ENCODE measurements at places on chromosomes 4 and X.

GRCh38 chr4:149555146-149555545, 260.5 kb downstream of the IQCM start:
- no peak for DNase-seq

DNA sequence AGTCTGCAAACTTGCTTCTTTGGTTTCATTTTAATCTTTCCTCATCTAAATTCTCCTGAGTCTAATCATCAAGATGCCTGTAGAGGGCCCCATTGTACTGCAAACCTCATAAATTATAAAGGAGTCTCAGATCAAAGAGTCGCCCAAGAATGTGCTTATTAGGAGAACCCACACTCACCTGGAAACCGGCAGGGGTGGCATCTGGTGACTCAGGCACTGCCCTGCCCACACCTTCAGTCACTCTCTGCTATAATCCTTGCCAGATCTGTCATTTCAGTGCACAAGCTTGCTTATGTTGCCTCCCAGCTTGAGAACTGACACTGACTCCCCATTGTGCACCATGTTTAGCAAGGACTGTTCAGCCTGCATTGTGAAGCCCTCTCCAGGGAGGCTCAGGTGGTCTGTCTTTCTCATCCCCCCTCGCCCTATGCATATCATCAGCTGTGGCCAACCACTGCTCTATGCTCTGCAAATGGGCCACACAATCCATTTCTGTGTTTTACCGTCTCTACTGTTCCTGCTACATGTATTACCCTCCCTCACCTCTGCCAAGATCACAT, 12.4 kb downstream of the EPGN start:
- DNase-seq = no peak

- DNase-seq = no peak
Measured at GRCh38 chr4:7371210-7371941, 63.4 kb downstream of the PSAPL1 start.

DNA sequence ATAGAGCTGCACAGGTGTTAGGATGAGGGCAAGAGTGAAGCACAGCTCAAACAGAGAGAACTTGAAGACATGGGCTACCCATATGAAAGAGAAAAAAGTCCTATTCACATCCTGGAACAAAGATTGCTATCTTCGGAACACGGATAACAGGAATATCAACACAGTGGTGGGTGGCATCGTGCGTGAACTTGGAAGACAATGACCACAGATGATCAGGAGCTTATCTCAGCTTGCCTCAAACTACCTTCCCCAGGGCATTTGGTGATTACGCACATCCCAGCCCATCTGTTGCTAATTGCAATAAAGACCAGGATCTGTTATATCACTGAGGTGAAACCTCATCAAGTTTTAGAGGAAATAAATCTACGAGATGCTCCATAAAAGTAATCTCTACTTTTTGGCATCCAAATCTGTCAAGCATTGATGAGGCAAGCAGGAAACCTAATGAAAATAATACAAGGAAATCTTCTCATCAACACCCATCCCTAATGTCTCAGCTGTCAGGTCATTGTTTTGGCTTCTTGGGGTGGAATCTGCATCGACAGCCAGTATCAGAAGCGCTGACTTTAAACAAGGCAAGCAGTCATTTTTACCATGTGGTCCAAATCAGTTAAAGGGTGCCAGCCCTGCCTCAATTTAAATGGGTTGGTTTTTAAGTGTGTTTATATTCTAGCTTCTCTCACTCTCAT, 188.2 kb downstream of the SPCS3 start:
- DNase-seq = no peak

GRCh38 chr4:84224522-84224921, 274.6 kb downstream of the NKX6-1 start:
- no peak for DNase-seq

- DNase-seq = no peak
Measured at GRCh38 chrX:69155786-69156520, 9.3 kb downstream of the PJA1 start.

DNA sequence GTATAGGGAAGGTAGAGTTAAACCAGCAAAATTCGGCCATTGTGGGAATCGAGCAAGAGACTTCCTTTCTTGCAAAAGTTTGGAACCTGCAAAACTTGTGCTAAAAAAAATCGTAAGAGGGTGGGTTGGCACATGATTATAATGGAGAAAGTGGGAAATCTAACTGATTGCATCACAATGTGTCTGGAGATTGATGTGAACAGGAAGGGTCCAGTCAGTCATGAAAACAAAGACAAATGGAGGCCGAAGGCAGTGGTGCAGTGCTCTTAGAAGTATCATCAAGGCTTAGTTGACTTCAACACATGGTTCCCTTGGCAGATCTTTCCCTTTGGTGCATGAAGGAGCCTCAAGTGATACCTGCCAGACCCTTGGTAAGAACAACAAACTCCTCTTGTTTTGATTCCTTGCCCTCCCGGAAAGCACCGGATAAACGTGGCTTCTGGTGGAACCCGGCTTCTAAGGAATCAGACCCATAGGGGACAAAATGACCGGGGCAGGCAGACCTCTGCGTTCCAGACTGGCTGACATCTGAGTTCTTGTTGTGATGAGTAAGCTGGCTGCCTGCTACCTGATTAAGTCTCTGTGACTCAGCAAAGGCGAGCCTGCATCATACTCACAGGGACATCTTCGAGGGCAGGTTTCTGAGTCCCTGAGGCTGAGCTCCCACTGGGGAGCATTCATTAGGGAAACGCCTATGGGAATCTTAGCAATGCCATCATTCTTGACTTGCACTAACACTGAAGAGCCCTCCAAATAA, 87.7 kb upstream of the MAP3K15 start:
- no peak for DNase-seq

- no peak for DNase-seq
Measured at GRCh38 chr4:105594099-105595010, 41.9 kb downstream of the ARHGEF38 start.

DNA sequence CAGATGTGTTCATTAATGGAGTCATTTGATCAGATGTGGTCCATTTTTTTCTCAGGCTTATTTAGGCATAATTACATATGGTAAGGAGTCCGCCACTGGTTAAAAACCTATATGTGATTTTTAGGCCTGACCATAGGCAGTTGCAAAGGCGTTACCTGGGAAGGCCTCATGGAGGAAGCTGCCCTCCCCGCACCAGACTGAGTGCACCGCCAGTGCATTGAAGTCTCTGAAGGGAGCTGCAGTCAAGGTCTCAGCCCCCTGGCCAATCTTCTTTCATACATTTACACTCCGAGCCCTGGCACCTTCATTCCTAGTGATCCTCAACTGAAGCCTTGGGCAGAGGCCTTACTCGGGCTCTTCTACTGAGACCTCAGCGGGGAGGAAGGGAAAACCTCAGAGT, 898.2 kb upstream of the AGA start:
- DNase-seq = no peak

GRCh38 chr4:100632163-100632562, 114.3 kb upstream of the EMCN start:
- DNase-seq = no peak
